ENCODE measurements at places on chromosomes 12 and 14.

- no peak for DNase-seq
These were observed 153.2 kb downstream of the CCER1 start for GRCh38 chr12:90801776-90802175.

DNA sequence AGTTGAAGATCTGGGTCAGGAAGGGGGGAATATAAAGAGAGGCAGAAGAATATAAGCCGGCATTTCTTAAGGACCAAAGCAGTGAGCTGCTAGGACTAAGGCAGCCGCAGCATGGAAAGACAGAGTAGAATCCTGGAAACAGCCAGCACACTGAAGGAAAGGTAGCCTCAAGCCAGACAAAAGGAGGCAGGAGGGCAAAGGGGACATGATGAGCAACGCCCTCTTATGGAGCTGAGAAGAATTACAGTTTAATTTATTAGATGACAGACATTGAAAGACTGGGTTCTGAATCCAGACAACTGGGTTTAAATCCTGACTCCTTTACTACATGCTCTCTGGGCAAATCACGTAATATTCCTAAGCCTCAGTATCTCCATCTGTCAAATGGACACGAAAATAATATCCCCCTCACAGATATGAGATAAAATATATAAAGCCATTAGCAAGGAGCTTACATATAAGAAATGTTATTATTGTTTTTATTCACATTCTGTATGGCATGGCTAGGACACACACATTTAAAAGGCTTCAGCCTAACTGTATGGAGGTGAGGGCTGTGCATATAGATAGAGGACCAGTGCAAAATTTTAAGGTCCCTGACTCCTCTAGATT is 8.1 kb upstream of the PCED1B start:
- DNase-seq: no peak

DNA sequence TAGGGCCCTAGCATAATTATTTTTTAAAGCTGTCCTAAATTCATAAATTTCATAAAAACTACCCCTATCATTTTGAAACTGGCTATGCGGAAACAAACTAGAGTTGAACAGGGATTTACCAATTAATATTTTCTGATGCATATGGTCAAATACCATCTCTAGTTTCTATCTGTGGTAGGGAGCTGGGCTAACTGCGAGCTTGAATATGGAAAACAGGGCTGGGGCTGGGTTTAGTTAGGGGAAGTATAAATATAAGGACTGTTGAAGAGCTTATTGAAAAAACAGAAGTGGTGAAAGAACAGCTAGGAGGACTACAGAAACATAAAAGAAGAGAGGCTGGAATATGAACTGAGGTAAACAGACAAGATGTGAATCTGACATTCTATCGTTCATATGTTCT is 91.8 kb downstream of the SLC38A1 start:
- DNase-seq: no peak

GRCh38 chr14:47722929-47723693 is 47.7 kb upstream of the MDGA2 start:
- no peak for DNase-seq

GRCh38 chr12:29895966-29896365 is 112.2 kb upstream of the TMTC1 start:
- DNase-seq: no peak

DNA sequence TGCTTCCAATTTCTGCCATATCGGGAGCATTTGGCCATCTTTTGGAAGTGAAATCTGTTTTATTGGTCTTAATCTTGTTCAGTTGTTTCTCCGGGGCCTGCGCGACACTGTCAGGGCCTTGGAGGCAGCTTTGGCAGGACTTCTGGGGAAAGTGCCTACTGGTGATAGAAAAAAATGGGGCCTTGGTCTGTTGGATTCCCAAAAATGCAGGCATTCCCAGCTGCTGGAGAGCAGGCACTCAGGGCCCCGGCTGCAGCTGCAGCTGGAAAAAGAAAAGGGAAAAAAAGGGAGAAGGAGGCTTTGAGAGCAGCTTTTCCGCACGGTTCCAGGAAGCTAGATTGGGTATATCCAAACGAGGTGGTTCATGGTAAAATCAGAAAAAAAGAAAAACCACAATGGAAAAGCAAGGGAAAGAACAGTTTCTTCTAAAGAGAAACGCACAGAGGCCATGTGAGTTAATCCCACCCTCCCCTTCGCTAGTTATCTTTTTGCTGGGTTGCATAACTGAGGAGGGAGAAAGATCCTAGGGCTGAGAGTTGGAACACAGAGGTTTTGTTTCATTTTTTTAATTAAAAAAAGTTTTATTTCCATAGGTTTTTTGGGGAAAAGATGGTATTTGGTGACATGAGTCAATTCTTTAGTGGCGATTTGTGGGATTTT is 134.7 kb upstream of the RFLNA start:
- DNase-seq: no peak

- no peak for DNase-seq
These were observed 638.3 kb upstream of the TBX3 start for GRCh38 chr12:115322275-115322674.

DNA sequence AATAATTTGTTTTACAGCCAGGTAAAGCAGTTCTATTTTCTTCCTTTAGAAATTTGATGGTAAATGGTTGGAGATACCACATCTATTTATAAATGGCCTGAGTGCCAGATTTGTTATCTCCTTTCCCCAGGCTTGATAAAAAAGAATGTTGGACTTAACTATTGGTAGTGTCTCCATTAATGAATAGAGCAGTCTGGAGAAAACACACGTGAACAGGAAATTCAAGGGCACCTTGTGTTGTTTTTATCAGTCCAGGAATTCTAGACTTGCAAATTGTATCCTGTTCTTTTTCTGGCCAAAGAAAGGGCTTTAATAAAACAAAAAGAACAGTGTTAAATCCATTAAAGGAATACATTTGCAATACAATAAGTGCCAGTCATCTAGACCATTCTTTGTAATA is 40.8 kb upstream of the BMAL2 start:
- DNase-seq: no peak

DNA sequence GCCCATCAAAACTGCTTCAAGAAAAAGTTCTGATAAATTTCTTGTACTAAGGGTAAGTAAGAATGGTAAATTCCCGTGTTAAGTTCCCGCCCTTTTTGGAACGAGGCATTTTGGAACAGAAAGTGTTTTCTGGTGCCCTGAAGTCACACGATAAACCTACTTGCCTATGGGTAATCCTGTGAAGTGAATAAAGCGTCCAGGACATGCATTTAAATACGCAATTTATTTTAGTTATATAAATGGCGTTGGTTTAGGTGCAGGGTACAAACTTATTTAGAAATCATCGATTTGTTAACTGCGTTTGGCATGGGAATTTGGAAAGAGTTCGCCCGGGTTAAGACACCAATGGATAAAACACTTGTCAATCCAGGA is 715 bp upstream of the RAP1B start:
- DNase-seq: no peak

- no peak for DNase-seq
These were observed 1.7 kb upstream of the CHPT1 start for GRCh38 chr12:101695706-101696105.

GRCh38 chr14:23299211-23299957 is 3.3 kb downstream of the PPP1R3E start:
- DNase-seq: no peak

GRCh38 chr14:45486599-45486998 is 233.6 kb upstream of the MIS18BP1 start:
- DNase-seq: no peak

DNA sequence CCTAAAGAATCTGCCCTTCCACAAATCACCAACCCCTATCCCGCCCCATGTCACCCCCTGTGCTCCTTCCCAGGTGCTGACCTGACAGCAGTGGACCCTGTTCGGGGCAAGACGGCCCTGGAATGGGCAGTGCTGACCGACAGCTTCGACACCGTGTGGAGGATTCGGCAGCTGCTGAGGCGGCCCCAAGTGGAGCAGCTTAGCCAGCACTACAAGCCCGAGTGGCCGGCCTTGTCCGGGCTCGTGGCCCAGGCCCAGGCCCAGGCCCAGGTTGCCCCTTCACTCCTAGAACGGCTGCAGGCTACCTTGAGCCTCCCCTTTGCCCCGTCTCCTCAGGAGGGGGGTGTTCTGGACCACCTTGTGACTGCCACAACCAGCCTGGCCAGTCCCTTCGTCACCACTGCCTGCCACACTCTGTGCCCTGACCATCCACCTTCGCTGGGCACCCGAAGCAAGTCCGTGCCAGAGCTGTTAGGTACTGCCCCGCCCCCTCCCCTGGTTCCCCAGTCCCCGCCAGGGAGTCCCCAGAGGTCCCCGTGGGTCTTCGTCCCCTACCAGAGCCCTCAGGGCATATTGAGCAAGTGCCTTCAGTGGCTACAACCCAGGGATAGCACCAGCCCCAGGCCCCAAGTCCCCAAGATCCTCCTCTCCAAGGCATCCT is 2.7 kb downstream of the ANKRD33 start:
- no peak for DNase-seq

DNA sequence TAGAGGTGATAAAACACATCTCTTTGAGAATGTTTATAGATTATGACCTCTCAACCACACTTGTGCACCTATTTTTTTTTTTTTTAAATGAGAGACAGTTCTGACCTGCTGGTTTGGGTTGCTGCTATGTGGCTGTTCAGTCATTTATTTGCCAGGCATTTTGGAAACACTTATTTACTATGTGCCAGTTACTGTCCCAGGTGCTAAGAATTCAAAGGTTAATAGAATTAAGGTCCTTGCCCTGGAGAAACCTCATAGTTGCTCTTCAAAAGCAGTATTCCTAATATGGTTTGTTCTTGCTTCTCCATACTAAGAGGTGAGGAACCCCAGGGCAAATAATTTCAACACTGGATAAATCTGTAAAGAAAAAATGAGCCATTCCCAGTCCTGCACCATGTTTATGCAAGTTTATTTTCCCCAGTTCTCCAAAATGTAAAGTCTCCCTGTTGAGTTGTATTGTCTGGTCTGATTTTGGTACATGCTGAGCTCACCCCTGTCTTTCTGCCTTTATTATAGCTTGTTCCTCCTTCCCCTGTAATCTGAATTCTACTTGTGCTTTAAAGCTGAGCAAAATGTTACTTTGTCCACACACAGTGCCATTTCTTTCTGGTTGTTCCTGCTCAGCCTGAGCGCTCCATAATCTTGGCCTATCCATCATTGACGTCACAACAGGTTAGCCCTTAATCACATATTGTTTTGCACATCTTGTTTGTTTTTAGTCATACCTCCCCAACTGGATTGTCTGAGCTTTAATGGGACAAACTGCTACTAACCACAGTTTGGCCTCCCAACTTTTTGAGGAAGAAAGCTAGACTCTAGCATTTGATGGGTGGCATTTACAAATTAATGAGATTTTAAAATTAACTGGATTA is 56.7 kb downstream of the SRGAP1 start:
- DNase-seq: no peak

- DNase-seq: no peak
These were observed 12.1 kb downstream of the ZBTB39 start for GRCh38 chr12:56994231-56994746.

DNA sequence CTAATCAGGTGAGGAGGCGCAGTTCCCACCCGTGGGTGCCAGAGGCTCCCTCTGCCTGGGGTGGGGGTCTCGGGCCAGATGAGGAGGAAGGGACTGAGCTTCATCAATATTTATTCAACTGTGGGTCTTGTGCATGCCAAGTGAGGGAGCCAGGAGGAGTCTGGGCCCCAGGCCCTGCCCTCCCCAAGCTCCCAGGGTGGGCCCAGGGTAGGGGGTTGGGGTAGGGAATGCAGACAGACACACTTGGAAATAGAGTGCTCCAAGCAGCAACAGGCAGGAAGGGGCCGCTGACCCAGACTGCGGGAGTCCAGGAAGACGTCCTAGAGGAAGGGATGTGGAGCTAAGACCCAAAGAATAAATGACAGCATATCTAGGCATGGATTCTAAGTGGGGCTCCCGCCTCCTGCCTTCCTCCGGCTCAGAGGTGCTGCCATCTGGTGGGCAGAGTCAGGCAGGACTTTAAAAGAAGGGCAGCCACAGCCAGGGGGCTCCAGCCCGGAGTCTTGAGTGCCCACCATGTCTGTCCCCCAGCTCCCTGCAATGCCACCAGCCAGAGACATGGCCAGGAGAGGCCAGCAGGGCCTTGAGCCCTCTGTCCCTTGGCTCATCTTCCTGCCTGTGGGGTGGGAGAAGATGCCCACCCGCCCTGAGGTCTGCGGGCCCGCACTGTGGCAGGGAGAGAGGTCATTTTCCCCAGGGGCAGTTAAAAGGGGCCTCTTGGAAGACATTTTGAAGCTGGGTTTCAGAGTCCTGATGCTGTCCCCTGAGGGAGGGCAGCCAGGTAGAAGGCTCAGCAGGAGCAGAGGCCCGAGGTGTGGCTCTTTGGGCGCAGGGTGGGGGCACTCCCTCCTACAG is 70.1 kb downstream of the PHETA1 start:
- DNase-seq: no peak

DNA sequence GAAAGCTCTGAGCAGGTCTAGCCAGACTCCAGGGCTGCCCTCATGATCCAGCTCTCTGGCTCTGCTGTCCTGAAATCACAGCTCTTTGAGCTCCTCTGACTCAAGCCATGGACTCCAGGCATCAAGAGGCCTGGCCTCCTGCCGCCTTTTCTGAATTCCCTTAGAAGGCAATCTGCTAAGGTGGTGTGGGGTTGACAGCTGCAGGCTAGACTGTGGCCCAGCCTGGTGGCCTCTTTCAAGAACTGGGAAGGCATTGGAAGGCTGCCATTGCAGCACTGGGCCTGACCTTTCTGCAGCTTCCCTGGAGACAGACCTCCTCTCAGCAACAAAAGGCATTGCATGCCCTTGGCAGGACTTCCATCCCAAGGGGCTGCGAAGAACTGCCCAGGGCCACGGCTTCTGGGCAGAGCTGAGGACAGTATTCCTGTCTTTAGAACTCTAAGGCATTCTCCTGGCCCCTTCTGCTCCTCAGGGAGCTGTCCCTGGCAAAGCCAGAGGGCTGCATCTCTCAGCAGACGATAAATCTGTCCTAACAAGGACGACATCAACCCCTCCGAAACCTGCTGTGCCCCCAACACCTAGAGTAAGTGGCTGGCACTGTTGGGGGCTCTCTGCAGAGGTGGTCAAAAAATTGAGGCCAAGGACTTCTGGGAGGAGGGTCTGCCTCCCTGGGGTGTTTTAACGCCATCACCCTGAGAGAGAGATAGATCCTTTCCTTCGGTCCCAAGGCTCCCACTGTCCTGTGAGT is 115.6 kb downstream of the RBM19 start:
- no peak for DNase-seq

DNA sequence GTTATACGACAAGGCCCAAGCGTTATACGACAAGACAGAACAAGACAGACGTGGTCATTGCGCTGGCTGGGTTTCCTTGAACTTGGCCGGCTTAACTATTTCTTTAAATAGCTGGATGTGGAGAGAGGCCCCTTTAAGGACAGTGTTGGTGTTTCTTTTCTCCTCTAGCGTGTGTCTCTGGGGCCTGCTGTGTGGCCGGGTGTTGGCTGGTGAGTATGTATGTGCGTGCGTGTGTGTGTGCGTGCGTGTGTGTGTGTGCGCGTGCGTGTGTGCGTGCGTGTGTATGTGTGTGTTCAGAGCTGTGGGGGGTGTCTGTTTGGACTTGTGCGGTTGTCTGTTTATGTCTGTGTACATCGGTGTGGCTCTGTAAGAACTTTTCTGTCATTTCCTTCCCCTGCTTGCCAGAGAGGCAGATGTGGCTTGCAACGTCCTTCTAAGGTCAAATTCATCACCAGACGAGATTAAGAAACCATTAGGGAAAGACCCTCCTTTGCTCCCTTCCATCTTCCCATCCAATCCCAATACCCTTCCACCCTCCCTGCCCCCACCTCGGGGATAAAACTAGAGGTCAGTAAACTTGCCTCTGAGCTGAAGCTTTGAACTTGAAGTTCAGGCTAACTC is 78.6 kb upstream of the TBX3 start:
- DNase-seq: no peak

All from NCI-H1048 (cell line).